CD4-positive, alpha-beta T cell treated with Interleukin-6 for 4 hours (primary cell): ENCODE measurements at places on chromosomes 1 and 21.

GRCh38 chr1:152049291-152050083 is 12.7 kb upstream of the S100A11 start:
- DNase-seq: no peak

DNA sequence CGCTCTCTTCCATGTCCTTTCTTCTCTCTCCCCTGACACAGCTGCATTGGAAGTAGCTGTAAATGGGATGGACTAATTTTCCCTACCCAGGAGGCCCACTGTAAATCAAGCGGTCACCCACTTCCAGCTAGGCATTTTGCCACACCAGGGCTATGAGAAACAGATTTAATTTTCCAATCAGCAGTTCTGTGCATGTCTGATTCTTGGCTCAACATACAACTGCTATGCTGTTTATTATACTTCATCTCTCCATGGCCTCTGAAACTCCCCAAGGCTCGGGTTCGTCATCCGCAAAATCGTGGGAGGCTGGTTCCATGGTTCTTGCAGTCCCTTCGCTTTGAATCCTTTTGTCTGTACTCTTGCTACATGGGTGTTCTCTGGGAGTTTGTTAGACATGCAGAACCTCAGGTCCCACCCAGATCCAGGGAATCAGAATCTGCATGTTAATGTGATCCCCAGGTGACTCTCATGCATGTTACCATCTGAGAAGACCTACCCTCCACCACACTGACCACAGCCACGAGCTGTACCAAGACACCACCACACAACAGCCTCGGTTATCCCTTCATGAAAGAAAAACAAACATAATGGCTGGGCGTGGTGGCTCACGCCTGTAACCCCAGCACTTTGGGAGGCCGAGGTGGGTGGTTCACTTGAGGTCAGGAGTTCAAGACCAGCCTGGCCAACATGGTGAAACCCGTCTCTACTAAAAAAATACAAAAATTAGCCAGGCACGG is 190.5 kb downstream of the GABPA start:
- no peak for DNase-seq

- no peak for DNase-seq
Measured at GRCh38 chr1:186042230-186042629, 308.0 kb downstream of the HMCN1 start.

DNA sequence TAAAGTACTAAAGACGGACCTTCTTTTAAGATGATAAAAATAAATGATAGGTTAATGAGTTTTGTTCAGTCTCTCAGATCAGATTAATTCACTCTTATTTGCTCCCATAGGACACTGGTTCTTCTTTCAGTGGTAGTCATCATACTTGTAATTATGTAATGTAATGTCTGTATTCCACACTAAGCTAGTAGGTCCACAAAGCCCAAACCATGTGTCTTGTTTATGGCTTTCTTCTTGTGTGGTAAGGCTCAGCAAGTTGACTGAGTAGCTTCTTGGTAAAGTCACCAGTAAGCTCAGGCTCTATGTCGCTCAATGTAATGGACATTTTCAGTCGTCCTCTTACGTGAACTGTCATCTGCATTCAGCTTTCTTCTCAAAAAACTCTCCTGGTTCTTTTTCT is 2.5 kb downstream of the LYPLAL1 start:
- no peak for DNase-seq

DNA sequence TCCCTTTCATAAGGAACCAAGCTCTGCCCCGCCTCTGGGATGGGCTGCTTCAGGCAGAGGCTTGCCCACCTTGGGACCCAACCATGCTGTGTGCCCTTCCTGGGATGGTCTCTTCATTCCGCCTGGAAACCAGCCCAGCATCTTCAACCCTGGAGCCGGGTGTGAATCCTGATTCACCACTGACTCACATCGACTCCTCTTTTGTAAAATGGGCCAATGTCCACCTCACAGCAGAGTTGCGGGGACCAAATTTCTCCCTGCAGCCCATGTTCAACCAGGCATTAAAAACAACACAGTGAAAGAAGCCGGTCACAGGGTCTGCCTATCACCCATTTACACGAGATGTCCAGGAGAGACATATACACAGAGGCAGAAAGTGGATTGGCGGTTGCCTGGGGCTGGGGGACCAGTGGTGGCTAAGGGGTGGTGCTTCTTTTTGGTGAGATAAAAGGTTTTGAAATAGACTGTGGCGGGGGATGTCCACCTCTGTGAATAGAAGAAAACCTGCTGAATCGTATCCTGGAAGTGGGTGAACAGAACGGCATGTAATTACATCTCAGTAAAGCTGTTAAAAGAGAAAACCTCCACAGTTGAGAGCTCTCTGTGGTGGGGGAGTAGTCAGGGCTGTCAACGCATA is 6.9 kb upstream of the GPR153 start:
- DNase-seq: no peak

GRCh38 chr1:28775121-28775942 is 36.6 kb upstream of the OPRD1 start:
- peak; percentile 74 for DNase-seq

DNA sequence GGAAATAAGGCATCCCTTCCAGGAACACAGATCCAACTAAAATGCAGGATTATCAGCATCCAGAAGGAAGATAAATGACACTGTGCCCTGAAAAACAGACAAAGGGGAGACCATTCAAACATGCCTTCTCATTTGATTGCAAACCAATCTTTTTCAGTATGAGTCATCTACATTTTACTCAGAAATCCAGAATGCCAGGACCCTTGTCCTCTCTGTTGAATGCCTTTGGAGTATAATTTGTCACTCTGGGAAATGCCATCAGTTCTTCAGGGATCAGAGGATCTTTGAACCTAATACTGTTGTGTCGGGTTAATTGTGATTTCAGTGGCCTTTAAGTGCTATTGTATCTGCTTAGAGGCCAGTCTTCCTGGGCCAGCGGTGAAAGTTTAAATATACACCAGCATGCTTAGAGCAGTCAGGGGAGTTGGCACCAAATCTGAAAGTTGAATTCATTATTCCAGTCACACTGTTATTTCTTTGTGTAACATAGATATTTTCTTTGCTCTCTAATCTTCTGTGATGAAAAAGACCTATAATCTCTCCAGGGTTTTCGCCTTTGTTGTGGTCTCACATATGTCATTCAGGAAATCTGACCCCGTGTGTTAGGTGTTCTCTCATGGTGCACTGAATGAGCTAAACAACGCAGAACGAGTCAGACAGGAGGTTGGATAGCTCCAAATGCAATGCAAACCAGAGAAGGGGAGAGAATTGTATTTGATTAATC is 364.8 kb upstream of the SGIP1 start:
- DNase-seq: peak; percentile 3

GRCh38 chr1:53334312-53334711 is 6.4 kb upstream of the LRP8 start:
- no peak for DNase-seq

DNA sequence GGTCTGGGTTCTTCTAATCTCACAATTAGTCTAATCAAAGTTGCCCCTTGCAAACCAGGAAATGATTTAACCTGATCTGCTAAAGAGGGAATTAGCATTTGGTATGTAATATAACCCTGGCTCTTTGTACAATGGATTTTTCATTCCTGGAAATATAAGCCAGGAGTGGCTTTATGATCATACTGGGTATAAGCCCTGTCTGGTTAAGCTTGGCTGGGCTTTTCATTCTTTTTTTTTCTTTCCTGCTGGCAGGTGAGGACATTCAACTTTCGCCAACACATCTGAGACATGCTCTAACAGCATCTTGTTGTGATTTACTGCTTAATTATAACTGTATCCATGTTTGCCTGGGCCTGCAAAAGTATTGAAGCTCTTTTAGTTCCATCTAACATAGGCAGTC is 20.4 kb upstream of the SDE2 start:
- no peak for DNase-seq

DNA sequence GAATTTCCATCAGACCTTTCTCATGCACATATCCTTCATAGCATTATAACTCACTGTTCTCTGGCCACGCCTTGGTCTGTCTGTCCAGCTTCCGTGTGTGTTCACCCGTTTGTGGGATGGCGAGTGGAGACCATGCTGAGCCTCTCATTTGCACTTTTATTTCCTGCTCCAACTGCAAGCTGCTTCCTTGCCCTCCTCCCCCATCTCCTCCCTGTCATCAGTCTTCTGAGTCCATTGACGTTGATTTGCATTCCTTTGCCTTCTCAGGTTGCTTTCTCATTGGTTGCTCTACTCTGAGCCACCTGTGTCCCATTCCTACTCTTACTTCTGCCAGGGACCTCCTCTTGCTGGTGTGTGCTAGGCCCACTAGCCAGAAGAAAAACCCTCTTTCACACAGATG is 146.4 kb downstream of the NOS1AP start:
- DNase-seq: no peak

GRCh38 chr1:232891071-232891470 is 59.3 kb upstream of the NTPCR start:
- no peak for DNase-seq

DNA sequence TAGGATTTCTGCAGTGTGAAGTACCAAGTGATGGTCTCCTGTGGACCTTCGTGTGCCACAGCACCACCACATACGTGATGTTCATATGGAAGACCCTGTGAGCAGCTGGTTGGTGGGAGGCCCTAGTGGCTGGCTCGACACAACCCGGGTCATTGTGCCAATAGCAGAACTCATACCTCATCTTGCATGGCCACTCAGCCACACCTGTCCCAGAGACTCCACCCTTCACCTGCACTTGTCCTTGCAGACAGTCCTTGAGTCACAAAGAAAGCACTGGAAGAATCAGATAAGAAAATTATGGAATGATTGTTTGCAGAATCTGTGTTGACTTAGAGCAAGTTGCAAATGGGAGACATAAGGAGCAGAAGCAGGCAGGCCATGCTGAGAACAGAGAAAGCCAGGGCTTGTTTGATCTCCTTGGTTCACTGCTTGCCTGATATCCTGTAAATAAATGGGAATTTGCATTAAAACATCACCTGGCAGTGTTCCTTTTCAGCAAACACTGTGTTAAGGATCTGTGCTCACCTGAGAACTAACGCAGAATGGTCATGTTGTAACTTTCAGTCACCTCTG is 307.7 kb downstream of the SIPA1L2 start:
- no peak for DNase-seq

GRCh38 chr1:206133751-206134415 is 16.7 kb upstream of the AVPR1B start:
- no peak for DNase-seq

DNA sequence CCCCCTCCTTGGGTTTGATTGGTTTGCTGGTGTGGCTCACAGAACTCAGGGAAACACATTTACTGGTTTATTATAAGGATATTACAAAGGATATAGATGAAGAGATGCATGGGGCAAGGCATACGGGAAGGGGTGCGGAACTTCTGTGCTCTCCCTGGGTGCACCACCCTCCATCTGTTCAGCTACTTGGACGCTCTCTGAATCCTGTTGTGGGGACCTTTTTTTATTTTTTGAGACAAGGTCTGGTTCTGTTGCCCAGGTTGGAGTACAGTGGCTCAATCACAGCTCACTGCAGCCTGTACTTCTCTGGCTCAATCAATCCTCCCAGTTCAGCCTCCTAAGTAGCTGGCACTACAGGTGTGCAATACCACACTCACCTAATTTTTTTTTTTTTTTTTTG is 7.4 kb downstream of the LURAP1 start:
- DNase-seq: no peak
